ENCODE measurements at places on chromosomes 2 and 18.

GRCh38 chr2:31675485-31675901, 94.8 kb upstream of the SRD5A2 start:
- DNase-seq = no peak

- DNase-seq = no peak
Observed at GRCh38 chr18:54020966-54021365, 203.5 kb downstream of the MBD2 start.

- DNase-seq = no peak
Observed at GRCh38 chr18:11480692-11481091, 128.7 kb upstream of the SLC35G4 start.

GRCh38 chr2:153967248-153967973, 95.7 kb downstream of the GALNT13 start:
- no peak for DNase-seq
